ENCODE measurements at places on chromosomes 5 and 9.

DNA sequence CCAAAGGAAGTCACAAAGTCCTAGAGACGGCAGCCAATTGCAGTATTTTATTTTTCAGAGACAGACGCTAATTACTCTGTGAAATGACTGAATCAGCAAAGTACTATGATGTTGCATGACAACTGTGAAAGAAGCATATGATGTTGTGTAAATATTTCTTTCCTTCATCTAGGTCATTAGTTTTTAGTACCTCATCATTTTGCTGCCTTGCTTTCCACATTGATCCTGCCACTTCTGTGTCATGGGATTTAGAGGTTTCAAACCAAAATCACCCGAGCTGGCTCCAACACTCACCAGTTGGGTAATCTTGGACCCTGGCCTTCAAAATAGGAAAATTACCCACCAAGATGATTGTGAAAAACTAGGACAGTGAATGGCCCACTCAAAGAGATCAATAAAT is 585.2 kb downstream of the ACTL7B start:
- DNase-seq = no peak

- DNase-seq = no peak
These were observed 14.1 kb downstream of the ETF1 start for GRCh38 chr5:138528744-138529469.

DNA sequence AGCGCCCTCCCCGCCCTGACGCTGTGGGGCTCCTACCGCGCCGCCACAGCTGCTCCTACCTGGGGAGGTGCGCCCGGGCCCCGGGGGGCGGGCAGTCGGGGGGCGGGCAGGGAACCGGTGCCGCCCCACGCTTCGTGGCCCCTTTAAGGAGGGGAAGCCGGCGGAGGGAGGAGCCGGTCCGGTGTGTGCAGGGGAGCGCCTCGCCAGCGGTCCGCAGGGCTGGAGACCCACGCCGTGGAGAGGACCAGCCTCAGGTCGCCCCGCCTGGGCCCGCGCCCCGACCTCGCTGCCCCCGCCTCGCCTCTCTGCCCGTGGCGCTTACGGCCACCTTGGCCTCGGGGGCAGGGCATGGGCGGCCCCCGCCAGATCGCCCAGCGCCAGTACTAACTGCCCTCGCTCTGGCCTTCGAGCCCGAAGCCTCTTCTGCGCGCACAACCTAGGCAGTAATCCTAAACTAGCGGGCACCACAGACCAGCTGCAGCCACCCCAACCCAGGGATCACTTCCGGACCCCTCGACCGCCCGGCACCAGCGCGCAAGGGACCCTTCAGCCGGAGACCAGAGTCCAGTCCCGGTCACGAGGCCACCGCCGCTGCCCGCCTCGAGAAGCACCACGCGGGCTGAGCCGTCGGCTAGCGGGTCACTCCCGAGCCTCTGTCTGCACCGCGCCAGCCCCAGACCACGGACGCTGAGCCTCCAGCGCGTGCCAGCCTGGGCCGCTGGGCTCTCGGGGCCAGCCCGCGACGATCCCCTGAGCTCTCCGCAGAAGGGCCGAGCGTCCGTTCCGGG is at the start of gene FOXE1:
FOXE1 (plus strand) TSS at position 171 of the 788 bp plus-strand sequence. CDS start 689 bp downstream, outside the sequence.
- no peak for DNase-seq

GRCh38 chr9:2228132-2228531 is 213.0 kb downstream of the SMARCA2 start:
- DNase-seq = no peak

- no peak for DNase-seq
These were observed 358.9 kb downstream of the ACTL7B start for GRCh38 chr9:108496846-108497245.

- DNase-seq = no peak
These were observed 375.0 kb upstream of the RFX3 start for GRCh38 chr9:3900673-3901318.

DNA sequence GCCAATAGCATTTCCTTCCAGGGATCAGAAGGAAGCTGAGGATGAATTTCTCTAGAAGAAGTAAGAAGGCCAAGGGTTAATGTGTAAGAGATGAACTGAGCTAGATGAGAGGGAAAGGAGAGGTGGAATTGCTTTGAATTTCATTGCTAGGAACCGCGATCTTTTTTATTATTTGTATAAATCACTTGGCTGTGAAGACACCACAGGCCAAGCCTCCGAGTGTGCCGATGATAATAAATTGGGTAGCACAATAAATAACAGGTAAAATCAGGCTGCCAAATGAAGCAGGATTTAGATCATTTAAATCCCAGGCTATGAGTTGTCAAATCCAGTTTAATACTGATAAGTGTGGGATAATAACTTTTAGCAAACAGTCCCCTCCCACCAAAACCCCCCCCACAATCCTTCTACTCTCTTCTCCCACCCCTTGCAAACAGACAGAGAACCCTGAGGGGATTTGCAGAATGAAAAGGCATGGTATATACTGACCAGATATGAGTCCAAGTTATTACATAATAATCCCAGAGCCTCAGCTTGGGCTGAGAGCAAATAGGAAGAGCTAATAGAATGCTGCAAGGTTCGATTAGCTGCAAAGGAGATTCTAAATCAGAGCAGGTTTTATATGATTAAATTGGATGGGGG is 143.5 kb downstream of the PPP2R2B start:
- DNase-seq = no peak
